CD4-positive, alpha-beta T cell treated with Interleukin-21 for 1 hour (primary cell): ENCODE measurements at places on chromosomes 16 and 17.

DNA sequence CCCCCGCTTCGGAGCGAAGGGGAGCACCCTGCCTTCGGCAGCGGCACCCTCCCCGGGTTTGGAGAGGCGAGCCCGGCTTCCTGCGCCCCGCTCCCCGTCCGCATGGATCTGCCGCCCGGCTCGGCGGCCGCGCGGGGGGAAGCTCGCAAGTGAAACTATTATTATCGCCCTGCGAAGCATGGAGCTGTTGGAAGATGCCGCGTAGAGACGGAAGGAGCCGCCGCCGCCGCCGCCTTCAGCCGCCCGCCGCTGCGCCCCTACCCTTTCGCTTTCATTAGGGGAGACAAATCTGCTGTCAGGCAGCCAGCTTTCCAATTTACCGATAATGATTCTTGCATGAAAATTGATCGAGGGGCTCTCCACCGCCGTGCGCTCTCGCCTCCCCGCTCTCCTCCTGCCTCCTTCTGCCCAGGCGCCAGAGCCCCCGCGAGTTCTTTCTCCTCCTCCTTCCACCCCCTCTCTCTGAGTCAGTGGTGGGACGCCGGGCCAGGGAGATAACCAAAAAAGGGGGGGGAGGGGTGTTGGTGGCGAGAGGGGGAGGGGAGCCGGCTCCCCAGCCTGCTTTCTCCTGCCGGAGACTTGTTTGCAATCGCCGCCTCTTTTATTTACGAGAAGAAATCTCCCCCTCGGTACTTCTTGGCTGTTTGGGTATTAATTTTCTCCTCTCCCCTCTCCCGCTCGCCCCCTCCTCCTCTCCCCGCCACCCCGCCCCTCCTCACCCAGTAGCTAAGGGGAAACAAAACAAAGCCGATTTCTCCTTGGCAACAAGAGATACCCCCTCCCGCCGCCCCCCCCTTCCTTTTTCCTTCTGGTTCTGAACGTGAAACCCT is 58.0 kb upstream of the GSE1 start:
- DNase-seq = peak; percentile 76

- no peak for DNase-seq
Measured at GRCh38 chr17:35291802-35292201, 48.9 kb downstream of the SLFN5 start.

DNA sequence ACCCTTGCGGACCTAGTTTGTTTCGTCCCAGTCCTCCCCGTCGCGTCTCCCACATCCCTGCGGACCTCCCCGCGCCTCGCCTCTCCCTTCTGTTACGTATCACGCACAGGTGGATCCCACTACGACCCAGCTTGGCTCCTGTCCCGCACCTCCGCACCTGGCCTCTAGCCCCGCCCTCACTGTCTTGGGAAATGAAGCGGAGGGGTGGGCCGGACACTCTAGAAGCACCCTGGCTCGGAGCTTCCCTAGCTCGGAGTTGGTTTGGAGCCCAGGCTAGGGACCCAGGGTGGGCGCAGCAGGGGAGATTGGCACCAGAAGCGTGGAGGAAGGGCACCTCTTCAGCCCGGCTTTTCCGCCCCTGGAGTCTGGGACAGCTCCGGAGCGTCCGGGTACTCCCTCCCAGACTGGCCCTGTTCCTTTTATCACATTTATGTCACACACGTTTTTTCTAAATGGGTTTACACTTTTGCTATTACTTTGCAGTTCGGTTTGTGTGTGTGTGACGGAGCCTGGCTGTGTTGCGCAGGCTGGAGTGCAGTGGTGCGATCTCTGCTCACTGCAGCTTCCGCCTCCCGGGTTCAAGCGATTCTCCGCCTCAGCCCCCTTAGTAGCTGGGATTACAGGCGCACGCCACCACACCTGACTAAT is 1.4 kb upstream of the CEMP1 start:
- peak; percentile 78 for DNase-seq

GRCh38 chr16:17947637-17948036 is 388.9 kb downstream of the NPIPA8 start:
- DNase-seq = no peak

- no peak for DNase-seq
Measured at GRCh38 chr16:68366062-68366461, 55.2 kb downstream of the PRMT7 start.

- no peak for DNase-seq
Measured at GRCh38 chr16:49674351-49674851, 181.5 kb downstream of the ZNF423 start.

DNA sequence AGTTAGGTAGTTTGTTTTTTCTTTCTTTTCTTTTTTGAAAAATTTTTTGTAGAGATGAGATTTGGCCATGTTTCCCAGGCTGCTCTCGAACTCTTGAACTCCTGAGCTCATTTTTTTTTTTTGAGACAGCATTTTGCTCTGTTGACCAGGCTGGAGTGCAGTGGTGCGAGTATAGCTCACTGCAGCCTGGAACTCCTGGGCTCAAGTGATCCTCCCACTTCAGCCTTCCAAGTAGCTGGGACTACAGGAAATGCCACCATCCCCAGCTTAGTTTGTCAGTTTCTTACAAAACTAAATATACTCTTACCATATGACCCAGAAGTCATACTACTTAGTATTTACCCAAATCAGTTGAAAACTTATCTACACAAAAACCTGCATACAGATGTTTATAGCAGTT is 14.4 kb upstream of the FBXO47 start:
- no peak for DNase-seq
